IPS-NIHi11 (cell line): ENCODE measurements at places on chromosomes 12 and 14.

GRCh38 chr12:121514184-121514742 is 66.6 kb downstream of the KDM2B start:
- DNase-seq, result no peak

GRCh38 chr12:130367003-130367402 is 29.3 kb downstream of the PIWIL1 start:
- no peak for DNase-seq

DNA sequence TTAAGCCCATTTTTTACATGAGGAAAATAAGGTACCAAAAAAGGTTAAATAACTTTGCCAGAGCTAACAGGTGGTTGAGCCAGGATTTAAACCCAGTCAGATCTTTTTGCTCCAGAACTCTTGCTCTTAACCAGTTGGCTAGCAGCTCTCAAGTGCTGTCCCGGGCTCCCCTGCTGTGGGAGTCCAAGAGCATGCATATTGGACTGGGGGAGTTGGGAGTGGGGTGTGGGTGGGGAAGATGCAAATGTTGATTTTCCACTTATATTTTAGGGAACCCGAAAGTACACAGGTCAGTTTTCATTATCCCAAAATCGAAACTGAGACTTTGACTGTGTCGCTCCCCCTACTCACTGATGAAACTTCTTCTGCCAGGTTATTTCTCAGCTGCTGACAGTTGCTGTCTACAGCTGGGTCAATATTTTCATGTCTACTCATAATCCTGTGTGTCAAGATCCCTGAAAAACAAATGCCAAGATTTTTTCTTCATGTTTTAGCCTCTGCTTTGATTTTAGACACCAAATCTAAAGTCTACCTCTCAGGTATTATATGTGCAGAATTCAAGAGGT is 172.3 kb upstream of the TMPO start:
- DNase-seq, result no peak

DNA sequence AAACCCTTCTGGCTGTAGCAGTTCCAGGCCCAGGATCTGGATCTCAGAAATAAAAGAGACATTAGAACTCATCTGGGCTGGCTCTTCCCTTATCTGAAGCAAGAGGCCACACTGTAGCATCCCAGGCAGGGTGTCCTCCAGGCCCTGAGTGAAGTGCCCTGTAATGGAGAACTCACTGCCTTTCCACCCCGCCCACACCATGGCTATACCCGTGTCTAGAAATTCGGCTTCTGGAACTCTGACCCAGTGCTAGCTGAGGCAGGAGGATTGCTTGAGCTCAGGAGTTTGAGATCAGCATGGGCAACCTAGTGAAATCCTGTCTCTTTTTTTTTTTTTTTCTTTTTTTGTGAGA is 23.5 kb upstream of the PLEKHG3 start:
- no peak for DNase-seq

- DNase-seq, result no peak
These were observed 20.8 kb downstream of the MLXIP start for GRCh38 chr12:122099280-122099749.

DNA sequence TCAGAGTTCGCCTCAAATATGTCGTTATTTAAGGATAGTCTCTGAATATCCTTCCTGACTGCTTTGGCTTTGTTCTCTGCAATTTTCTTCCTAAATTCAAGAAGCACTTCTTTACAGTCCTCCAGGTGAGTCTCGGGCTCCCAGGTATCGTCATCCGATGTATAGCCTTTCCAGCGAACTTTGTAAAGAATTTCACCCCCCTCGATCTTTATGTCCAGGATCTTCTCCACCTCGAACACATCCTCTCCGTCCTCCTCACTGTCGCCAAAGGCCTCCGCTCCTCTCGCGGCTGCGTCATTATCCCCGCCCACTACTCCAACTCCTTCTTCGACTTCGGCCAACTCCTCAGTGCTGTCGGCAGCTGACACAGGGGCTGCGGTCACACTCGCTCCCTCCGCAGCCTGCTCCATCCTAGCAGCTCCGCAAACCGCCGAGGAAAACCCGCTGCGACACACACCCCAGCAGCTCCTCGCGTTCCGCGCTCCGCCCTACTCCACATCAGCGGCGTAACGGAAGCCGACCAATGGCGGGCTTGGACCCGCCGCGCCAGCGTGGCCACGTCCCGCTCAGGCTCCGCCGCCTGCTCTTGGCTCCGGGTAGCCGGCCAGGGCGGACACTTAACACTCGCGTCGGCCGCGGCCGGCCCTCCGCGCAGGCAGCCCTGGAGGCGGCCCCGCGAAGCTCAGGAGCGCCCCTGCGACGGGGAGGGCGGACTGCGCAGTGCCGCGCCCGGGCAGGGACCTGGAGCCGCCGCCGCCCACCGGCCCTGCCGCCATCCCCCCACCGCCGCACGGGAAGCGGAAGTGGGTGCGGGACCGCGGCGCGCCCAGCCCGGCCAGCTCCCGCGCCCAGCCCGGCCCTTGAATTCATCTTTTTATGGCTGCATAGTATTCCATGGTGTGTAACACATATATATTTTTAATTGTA is 4.1 kb downstream of the CD163L1 start:
- peak; percentile 83 for DNase-seq
